ENCODE measurements at places on chromosomes 7 and 10.

DNA sequence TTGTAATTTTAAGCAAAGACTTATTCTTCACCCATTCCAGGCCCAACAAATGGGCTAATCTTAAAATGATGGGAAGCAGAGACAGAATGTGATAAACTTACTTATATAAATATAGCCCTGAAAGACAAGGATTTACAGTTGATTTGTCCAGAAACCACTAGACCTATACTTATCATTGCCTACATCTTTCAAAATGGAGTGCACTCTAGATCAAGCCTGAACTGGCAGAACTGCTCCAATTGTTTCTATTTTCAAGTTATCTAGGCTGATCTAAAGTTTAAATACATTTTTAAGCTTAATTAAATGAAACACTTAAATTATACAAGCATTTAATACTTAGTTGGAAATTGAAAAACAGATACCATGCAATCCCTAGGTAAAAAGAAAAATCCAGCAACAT lies 24.9 kb upstream of the PALS2 start:
- H3K27ac ChIP-seq = no peak overlapping the region
- no peak for DNase-seq
- no peaks in the 10 kb centered on the region for H3K27me3 ChIP-seq
- no peak overlapping the region for H3K4me3 ChIP-seq

GRCh38 chr10:20596911-20597310 lies 300.2 kb downstream of the NEBL start:
- no peaks in the 10 kb centered on the region for H3K36me3 ChIP-seq
- no peaks in the 10 kb centered on the region for H3K4me1 ChIP-seq
- H3K27me3 ChIP-seq = no peaks in the 10 kb centered on the region
- no peak overlapping the region for H3K4me3 ChIP-seq

GRCh38 chr7:134101716-134102115 lies 25.4 kb upstream of the LRGUK start:
- H3K4me1 ChIP-seq = no peaks in the 10 kb centered on the region
- no peak for DNase-seq
- H3K4me3 ChIP-seq = no peak overlapping the region
- H3K36me3 ChIP-seq = no peaks in the 10 kb centered on the region
- H3K27ac ChIP-seq = no peak overlapping the region

GRCh38 chr7:138602451-138602850 lies 98.7 kb downstream of the SVOPL start:
- H3K4me1 ChIP-seq = no peaks in the 10 kb centered on the region
- H3K27me3 ChIP-seq = no peaks in the 10 kb centered on the region
- no peaks in the 10 kb centered on the region for H3K36me3 ChIP-seq
- no peak overlapping the region for H3K27ac ChIP-seq
- no peak for DNase-seq

DNA sequence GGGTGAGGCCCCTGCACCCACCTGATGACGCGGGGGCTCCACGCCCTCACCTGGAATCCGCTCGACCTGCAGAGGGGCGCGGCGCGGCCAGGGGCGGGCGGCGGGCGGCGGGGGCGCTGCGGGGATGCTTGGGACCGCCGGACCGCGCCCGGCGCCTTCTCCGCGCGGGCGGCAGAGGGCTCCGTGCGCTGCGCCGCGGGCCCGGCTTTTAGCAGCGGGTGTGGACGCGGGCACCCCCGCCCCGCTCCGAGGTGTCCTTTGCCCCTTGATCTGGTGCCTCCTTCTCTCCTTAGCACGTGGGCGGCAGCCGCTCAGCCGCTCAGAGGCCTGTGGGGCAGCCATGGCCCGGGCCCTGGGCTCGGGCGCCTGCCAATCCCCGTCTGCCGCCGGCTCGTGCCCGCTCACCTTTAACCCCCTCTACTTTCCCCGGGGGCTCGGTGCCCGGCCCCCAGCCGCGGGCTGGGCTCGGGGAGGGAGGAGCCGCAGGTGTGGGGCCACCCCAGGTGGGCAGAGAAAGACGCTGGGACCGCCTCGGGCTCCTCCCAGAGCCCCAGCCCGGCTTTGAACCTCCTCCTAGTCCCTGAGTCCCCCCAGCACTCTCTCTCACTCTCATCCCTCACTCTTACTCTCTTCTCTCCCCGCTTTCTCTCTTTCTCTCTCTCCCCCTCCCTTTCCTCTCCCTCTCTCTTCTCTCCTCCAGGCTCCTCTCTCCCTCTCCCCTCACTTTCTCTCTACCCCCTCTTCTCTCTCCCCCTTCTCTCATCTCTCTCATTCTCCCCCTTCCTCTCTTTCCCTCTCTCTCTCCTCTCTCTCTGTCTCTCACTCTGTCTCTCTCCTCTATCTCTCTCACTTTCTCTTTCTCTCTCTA lies 19.7 kb upstream of the VPS37D start:
- H3K27ac ChIP-seq = no peak overlapping the region
- H3K4me3 ChIP-seq = peak overlapping the region; percentile 55
- no peaks in the 10 kb centered on the region for H3K36me3 ChIP-seq
- H3K27me3 ChIP-seq = no peaks in the 10 kb centered on the region

DNA sequence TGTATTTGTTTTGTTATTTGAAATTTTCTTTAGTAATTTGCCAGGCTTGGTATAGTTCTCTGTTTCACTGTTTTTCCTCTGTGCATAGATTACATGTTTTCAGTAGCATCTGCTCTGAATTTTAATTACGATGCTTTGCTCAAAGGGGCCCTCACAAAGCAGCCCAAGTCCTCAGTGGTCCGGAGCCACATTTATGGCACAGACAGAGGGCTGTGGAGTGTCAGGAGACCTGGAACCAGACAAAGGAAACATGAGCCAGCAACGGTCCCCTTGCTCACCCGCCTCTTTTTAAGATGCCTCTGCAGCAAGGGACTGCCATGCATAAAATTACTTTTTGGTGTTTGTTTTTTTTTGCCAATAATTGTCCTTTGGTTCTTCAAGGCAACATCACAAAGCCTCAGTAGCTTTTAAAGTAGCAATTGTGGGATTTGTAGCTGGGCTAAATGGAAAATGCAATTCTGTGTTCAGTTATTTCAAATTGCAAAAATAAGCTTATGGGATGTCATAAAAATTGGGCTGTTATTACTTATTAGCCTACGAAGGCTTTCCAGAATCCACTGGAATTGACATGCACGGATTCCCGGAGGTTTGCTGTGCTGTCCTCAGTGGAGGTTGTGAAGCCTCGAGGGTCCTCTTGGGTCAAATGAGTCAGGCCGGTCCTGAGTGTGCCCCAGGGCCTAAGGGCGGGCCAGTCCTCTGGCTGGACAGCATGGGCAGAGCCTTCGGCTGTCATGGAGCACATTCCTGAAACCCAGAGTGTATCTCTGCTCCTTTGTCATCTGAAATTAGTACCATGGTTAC lies 422.8 kb downstream of the GLRX3 start:
- H3K4me1 ChIP-seq = no peaks in the 10 kb centered on the region
- no peaks in the 10 kb centered on the region for H3K36me3 ChIP-seq
- H3K27ac ChIP-seq = no peak overlapping the region

GRCh38 chr7:82534684-82535083 lies 91.1 kb upstream of the CACNA2D1 start:
- H3K4me1 ChIP-seq = no peaks in the 10 kb centered on the region
- no peaks in the 10 kb centered on the region for H3K27me3 ChIP-seq
- no peak overlapping the region for H3K27ac ChIP-seq
